ENCODE measurements at places on chromosomes 4 and X.

DNA sequence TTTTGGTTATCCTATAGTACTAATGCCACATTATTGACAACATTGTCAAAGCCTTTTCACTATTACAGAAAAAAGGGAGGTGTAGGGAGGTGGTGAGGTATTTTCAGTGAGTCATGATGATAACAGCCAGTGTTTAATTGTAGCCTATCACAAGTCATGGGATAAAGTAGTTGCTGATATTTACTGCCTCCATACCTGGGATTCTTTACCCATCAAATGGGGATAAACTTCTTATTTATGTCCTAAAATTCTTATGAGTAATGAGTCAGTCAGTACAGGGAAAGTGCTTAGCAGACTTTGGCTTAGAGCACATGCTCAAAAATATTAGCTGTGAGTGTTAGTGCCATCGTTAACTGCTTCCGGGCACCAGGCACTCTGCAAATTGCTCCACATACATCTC lies 25.7 kb downstream of the ADGRG2 start:
- no peak for DNase-seq

- DNase-seq: no peak
Observed at GRCh38 chr4:24589448-24589847, 5.1 kb upstream of the DHX15 start.

DNA sequence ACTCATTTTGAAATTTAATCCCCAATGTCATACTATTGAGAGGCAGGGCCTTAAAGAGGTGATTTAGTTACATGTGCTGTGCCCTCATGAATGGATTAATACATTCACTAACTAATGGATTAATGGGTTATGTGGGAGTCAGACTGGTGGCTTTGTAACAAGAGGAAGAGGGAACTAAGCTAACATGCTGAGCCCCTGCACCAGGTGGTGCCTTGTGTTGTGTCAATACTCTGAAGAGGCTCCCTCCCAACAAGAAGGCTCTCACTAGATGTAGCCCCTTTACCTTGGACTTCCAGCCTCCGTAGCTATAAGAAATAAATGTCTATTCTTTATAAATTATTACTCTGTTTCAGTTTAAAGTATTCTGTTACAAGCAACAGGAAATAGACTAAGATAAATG lies 411.9 kb upstream of the EMCN start:
- DNase-seq: no peak

DNA sequence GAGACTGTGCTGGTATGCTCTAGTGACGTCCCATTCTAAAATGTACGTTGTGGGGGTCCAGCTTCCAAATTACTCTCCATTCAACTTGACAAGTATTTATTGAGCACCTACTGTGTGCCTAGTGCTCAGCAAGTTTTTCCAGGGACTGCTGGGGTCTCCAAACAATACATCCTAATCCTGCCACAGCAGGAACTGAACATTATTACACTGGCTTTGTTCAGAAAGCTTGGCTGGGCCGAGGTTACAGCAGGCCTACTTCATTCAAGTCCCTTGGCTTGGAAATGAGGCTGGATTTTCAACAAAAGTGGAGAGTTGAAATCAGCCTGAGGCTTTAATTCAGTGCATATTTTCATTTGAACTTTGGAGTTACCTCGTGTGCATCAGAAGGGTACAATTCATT lies 78.0 kb downstream of the GUCY2F start:
- DNase-seq: no peak

DNA sequence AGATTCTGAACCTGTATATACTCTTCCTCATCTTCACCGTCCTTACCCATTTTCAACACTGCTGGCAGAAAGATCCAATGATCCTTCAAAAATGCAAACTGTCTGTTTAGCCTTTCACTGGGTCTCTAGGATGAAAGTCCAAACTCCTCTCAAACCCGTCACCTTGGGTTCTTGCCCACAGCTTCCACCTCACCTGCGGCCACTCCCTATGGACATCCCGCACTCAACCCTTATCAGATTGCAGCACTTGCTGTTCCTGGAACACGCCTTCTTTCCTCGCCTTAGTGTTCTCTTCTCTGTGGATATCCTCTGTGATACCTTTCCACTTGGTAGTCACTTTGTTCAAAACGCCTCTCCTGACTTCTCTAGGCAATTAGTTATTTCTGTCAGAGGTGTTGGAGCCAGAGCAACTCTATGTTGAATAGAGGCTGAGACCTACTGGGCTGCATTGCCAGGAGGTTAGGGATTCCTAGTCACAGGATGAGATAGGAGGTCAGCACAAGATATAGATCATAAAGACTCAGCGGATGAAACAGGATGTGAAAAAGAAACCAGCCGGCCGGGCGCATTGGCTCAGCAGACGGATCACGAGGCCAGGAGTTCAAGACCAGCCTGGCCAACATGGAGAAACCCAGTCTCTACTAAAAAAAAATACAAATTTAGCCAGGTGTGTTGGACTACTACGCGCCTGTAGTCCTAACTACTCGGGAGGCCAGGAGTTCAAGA lies 4.2 kb upstream of the NOCT start:
- DNase-seq: no peak

GRCh38 chr4:4914059-4914820 lies 54.8 kb downstream of the MSX1 start:
- no peak for DNase-seq

DNA sequence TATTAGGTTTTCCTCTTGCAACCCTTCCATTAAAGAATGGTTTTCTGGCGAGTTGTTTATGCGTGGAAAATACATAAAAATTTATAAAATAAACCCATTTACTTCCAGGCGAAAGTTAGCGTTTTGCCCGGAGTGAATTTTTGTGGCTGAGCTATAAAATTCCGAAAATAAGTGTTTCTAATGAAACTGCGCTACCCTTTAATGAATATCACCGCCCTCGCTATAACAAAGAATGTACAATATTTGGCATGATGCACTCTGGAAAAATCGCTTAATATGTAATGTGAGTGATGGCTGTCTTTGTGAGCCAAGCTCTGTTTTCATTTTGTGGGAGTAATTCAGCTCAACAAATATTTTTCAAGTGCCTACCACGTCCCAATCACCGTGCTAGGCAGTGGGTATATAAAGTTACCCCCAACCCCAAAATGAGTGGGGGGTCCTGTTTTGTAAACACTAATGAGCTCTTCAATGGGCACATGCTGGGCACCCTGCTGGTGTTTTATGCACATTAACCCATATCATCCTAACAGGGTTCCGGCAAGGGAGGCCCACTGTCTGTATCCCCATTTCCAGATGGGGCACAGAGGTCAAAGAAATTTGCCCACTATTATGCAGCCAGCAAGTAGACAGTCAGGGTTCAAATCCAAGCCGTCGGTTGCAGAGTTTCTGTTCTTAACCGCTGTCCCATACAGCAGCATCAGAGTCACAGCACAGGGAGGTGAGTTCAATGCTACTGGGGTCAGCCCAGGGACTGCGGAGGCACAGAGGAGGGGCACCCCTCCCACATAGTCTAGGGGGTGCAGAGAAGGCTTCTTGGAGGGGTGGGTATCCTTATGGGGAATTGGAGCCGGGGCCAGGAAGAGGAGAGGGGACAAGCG lies 65.7 kb upstream of the STX18 start:
- DNase-seq: no peak

GRCh38 chrX:9765737-9766097 lies at the start of gene GPR143:
Gene GPR143 (minus strand): TSS chrX:9765847. CDS start chrX:9765817, 30 bp downstream.
- peak; percentile 4 for DNase-seq

- no peak for DNase-seq
Observed at GRCh38 chrX:9369802-9370291, 95.0 kb upstream of the TBL1X start.

DNA sequence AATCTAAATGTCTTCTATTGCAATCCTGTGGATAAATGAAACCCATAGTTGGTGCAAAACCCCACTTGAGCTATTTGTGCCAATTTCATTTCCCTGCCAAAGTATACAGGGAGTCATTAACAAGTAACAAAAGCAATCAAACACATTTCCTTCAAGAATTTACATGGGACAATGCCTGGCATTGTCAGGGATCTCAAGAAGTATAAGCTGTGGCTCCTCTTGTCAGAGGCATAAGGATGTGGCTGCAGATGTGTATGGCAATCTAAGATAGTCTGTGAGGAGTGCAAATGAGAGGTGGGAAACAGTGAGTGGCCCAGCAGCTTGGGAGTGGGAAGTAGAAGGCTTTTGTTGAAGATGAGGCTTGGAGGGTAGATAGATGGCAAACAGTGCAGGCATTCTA lies 58.0 kb upstream of the SCML1 start:
- DNase-seq: no peak

GRCh38 chrX:136710325-136710951 lies 62.5 kb downstream of the CD40LG start:
- DNase-seq: no peak

- no peak for DNase-seq
Observed at GRCh38 chrX:21993265-21993664, 38.9 kb upstream of the PHEX start.

GRCh38 chrX:38898261-38898660 lies 97.0 kb downstream of the MID1IP1 start:
- DNase-seq: no peak

- DNase-seq: no peak
Observed at GRCh38 chr4:93444860-93445259, 383.7 kb upstream of the ATOH1 start.

DNA sequence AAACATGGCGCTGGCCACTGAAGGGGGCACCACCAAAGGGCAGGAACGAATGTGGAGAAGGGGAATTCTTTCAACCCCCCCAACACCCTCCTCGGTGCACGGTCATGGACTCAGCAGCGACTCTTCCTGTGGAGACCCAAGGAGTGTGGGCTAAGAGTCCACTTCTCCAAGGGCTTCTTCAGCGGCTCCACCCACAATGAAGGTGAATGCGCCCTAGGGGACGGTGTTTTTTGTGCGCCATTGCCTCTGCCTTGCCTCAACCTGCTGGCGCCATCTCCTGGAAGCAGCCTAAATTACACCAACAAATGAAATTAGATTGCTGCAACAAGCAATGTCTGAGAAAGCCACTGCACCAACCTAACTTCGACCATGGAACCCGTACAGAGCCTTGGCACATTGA lies 169.2 kb upstream of the MAGEB18 start:
- no peak for DNase-seq

GRCh38 chr4:129545599-129546278 lies 449.8 kb downstream of the C4orf33 start:
- no peak for DNase-seq

DNA sequence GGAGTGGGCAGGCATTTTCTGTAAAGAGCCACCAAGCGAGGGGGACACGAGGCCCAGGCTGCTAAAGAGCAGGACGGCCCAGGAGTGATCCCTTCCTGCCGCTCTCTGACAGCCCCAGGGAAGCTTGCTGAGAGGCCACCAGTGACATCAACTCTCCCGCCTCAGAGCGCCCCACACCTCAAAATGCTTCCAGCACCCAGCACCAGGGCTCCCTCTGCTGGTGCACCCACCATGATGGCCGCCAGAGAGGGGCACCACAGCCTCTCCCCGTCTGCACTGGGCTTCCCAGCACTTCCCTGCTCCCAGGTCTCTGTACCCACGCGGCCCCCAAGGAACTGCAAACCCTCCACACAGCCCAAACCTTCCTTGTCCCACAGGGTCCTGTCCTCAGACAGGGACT lies 40.4 kb downstream of the GAK start:
- no peak for DNase-seq

DNA sequence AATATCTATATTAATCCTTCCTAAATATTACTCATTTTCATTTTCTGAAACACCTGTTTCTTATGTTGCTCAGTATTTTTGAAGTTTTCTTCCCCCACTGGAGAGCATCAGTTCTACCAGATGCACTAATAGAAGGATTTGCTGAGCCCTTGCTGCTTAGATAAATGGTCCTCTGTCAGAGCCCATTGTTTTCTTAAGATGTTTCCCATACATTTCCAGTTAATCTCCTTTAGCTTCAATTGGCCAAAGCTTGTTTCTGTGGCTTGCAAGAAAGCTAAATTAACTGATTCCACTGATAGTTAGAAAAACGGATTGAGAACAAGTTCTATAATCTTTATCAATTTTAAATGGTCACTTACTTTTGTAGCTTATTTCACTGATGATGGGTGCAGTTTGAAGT lies 1425.5 kb downstream of the PCDH18 start:
- DNase-seq: no peak

- DNase-seq: no peak
Observed at GRCh38 chr4:41853973-41854372, 81.3 kb upstream of the TMEM33 start.

- DNase-seq: peak; percentile 48
Observed at GRCh38 chr4:92303621-92304027, at the start of gene GRID2. Gene GRID2 (plus strand): TSS chr4:92303966.

DNA sequence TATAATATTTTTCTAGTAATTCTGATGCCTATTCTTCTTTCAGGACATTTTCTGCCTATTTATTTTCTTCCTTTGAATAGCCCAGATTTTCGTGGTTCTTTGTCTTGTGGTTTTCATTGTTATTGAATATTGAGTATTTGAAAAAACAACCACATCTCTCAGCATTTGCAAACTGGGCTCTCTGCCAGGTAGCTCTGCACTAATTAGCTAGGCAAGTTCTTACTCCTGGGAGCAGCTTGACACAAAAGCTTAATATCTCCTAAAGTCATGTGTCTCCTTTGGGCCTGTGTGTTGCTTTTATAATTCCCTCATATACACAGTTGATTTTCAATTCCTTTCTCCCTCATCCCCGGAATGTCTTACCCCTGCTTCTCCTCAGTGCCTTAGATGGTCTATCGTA lies 413.5 kb upstream of the GRIA3 start:
- no peak for DNase-seq

- no peak for DNase-seq
Observed at GRCh38 chr4:156958276-156959074, 13.1 kb downstream of the PDGFC start.

DNA sequence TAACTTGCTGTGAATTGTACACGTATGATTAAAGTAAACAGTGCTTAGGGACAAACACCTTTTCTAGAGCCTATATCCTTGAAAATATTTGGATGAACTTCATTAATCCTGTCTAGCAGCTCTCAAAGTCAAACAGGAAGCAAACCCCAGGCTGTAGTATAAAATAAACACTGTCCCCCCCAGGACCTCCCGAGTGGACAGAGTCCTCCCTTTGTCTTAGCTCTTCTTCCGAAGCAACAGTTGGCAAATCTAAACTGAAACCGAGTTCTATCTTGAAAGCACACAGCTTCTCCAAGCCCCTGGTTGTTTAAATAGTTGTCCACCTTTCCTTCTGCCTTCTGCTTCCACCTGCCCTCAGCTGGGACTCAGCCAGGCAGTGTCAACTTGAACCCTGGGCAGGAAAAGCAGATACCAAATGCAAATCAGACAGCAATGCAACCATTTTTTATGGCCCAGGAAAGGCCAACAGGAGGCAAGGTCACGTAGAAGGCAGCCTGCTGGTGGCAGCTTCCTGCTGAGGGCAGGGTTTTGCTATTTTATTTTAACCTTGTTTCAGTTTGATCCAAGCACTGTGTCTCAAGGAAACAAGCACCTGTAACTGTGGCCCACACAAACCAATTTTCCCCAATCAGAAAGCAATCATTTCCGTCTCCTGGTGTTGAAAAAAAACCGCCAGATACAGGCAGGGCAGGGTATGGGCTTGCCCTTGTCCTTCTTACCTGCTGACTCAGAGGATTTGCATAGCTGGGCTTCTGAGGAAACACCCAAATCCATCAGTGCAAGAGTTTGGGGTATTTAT lies 110.3 kb upstream of the KIT start:
- no peak for DNase-seq

DNA sequence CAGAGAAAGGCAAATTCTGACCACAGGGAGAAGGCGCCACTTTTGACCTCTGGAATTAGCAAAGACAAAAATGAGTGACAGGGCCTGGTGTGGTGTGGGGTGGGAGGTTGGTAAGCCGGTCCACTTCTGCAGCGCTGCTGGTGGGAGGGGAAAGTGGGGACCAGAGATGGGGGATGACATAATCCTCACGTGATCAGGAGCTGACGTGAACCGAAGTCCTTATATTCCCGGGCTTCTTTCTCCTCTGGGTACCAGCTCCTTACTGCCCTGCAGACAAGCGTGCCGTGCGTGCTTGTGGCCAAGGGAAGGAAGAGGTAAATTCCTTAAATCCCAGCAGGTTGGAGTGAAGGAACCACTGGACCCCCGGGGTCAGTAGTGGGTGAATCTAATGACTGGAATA lies at the start of gene TCEAL7:
TCEAL7 (plus strand) TSS at position 249 of the 400 bp plus-strand sequence. CDS start 1,165 bp downstream, outside the sequence.
- peak; percentile 73 for DNase-seq

All from dorsolateral prefrontal cortex (tissue), 122 donors.